ENCODE measurements at places on chromosomes 12 and 14.

DNA sequence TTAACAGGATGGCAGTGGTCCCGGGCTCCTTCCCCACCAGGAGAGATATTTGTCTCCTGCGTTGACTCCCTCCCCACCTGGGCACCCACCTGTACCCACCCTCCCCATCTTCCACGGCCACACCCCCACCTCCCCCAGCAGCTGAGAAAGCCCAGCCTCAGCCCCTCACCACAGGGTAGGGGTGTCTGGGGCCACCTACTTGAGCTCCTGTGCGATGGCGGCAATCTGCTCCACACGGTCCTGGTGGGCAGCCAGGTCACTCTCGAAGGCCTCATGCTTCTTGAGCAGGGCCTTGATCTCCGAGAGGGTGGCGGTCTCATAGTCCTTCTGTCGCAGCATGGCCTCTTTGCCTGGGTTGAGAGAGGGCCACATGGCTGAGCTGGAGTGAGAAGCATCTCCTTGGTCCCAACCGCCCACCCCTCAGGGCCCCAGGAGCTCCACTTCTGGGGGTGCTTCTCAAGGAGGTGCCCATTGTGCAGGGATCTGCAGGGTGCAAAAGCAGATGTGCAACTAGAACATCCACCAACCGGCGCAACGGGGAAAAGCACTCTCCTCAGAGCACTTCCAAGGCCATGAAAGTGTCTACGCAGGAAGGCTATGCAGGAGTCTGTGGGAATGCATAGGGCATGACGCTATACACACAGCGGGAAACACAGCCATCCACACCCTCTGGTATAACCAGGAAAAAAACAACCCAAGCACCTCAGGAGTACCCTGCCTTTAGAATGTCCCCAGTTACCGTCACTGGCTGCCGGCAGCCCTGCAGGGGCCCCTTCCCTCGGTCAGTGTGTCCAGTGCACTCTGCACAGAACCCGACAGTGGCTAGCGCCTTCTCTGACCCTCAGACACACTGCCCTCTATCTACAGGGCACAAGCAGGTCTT lies 92.6 kb upstream of the ZFP36L1 start:
- DNase-seq = no peak

DNA sequence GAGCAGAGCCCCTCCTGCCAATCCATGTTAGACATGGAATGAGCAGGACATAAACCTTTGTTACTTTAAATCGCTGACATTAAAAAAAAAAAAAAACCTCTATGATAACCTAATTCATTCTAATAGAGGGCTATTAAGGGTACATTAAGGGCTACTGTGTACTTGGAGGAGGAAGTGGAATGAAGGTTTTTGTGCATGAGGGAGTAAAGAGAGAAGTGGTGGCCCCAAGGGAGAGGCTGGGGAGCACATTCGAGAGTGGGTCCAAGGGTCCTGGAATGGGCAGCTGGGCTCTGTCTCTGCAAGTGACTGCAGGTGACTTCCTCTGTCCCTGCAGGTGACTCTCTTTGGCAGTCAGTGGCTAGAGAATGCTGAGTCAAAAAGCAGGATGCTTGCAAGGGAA lies 32.1 kb upstream of the PTGDR start:
- DNase-seq = no peak

DNA sequence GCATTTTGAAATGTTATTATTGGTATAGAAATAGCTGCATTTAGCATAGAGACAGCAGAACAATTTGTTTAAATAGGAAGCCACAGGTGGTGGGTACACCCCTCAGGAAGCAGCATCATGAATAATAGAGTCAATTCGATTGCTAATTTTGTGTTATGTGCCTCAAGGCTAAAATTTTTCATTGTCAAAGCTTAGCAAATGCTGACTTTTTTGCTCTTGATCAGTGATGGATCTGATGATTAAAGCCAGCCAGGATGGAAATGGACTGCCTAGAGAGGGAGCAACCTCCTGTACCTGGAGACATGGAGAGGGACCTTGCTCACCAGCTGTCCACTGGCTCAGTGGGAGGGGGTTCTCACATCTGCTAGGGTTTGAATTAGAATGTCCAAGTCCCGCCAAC lies 4.5 kb upstream of the KRT8 start:
- no peak for DNase-seq

GRCh38 chr12:41108032-41108431 lies 80.1 kb upstream of the PDZRN4 start:
- DNase-seq = no peak

DNA sequence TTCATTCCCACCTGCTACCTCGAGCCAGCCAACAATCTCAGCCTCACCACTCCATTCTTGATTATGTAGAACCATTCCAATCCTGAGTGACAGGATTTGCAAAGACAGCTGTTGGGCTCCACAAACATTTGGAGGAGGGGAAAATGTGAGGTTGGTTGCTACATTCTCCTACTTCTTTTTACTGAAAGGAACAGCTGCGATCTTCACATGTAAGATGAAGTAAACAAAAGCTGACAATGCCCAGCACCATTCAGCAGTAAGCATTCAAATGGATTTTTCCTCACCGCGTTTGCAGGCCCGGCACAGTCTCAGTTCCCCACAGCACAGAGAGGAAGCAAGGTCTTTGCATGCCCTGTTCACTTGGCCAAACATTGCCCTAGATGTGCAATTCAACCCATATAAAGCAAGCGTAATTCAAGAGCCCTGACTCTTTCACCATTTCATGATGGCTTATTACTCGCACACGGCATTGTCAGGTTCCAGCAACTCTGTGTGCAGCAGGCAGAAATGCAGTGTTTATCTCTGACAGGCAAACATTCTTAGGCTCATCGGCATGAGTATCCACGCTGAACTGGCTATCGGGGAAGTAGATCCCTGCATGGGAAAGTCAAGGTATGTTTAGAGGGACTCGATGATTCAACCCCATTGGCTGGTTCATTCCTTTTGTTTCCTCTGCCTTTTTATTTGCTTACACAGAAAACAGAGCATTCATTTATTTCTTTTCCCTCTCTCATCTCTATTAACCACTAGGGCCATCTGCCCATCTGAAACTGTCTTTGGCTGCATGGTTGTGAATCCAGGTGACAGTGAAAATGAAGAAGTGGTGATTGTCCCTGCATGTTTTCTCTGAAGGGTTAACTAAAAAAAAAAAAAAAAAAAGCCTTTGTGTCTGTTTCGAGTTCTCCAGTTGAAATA lies 236.1 kb upstream of the PLEKHG7 start:
- peak; percentile 65 for DNase-seq

DNA sequence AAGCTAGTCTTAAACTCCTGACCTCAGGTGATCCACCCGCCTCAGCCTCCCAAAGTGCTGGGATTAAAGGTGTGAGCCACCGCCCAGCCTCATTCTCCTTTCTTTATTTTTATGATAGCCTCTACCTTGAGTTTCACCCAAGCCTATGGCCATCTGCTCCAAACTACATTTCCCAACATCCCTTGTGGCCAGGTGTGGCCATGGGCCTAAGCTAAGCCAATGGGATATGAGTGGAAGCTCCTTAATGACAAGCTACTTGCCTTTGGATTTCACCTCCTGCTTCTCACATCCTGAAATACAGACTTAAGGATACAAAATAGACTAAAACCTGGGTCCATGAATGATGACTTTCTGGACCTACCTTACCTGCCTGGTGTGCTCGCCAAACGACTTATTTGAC lies 46.2 kb downstream of the DPF3 start:
- DNase-seq = no peak

- peak; percentile 20 for DNase-seq
Measured at GRCh38 chr12:75725521-75726111, 214.2 kb upstream of the KRR1 start.

- no peak for DNase-seq
Measured at GRCh38 chr12:46387670-46388069, 15.1 kb upstream of the SLC38A2 start.

DNA sequence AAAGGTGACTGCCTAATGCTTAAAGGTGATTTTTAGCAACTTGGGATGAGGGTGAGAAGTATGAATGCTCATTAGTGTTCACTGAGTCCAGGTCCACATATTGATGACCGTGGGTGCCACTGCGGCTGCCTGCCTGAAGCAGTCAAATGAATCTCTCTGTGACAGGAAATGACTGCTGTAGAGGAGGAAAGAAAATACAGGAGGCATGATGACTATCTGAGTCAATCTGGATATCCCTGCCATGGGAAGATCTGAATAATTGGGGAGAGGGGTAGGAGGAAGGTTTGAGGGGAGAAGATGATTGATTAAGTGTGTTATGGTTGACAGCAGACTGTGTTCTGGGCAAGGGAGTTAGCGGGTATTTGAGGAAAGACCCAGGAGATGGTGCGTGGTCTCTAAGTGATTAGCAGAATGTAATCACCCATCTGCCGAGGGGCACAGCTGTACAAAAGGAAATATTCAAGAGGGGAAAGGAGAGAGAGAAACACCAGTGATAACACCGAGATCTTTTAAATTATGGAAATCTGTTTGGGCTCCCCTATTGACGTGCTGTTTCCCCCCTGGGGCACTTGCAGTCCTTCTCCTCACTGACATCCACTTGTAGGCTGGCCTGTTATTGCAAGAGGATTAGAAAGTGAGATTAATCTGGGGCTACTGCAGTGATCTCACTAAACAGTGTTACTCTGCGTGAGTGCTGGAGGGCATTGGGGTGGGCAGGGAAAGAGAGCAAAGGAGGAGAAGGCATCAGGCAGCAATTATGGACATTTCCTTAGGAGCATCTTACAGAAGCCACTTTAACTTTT lies 97.7 kb downstream of the AKAP6 start:
- DNase-seq = peak; percentile 40

DNA sequence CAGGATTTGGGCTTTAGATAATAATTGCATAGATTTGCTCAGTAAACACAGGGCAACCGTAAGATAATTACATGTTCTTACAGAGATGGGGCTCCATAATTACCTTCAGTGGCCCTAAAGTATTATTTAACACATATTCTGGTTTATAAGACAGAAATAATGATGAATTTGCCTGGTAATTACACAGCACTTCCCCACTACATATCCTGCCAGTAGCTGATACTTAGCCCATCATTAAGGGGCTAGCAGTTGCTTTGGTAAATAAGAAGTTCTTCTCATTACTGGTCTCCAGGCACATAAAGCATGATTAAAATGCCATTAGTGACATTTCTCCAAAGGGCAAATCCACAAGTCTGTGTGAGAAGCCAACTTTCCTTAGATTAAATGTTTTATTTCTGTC lies 158.7 kb downstream of the NUAK1 start:
- DNase-seq = no peak

DNA sequence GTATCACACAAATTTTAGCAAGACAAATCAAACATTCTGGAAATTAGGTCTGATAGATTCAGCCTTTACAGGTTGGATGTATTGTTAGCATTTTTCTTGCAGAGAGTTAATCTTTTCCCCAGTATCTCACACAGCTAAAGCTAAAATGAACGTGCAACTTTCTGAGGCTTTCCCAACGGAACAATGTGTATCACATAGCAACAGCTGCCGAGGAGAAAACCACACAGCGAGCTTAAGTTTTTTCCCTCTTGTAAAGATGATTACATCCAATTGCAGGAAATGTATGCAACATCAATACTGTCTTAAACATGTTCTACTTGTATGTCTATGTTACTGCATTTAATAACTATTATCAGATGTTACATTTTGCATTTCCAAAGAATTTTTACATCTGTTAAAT lies 182.2 kb downstream of the CCDC59 start:
- peak; percentile 36 for DNase-seq

DNA sequence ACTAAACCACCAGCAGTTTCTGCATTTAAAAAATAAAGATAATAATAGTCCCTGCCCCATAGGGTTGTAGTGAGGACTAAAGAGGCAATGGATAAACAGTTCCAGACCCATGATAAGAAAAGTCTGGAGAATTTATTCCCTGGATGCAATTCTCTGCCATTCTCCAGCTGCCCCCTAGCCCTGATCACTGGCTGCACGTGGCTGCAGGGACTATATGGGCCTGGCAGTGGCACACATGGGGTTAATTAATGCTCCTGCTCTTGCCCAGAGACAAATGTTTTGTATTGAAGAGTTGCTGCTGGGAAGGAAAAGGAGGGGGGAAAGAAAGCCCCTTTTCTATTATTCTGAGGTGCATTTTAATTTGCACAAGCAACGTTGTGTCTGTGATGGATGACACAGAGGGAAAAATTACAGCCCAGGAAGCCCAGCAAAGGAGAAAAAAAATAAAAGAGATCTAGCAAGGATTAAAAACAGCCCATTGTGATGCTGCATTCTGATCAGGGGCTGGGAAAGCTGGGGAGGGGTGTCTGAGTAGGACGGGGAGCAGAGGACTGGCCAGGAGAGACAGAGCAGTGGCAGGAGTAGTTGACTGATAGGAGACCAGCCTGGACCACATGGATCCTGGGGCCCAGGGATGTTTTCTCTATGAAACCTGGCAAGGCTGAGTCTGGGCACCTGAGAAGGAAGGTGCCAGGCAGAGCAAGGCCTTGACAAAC lies 149.3 kb downstream of the ESRRB start:
- DNase-seq = no peak

All from DMS153 (cell line).